Esophagus muscularis mucosa (tissue), 4 donors: ENCODE measurements at places on chromosomes 7 and 10. TPM values are rescaled to one million over a fixed set of nuclear protein-coding genes. Genes with fewer than 3 reads are reported as not detected.

Gene CNOT4
- 18.6 TPM for total RNA-seq

Gene SORCS1
- total RNA-seq: 16.7 TPM

Gene PNLIPRP3
- not detected for total RNA-seq

Gene IQUB
- total RNA-seq: 5.6 TPM

Gene RBP3
- total RNA-seq: not detected

GRCh38 chr7:8128449-8129317 lies 133.3 kb downstream of the ICA1 start:
- DNase-seq: no peak

GRCh38 chr10:133122171-133122935 lies 34.6 kb downstream of the ADGRA1 start:
- no peak for DNase-seq

- DNase-seq: no peak
Measured at GRCh38 chr10:131729938-131730660, 170.7 kb upstream of the PPP2R2D start.
